ENCODE measurements at places on chromosomes 1 and 21. TPM values are rescaled to one million over a fixed set of nuclear protein-coding genes. Genes with fewer than 3 reads are reported as not detected.

The GJB3 gene
- total RNA-seq, result not detected

The COL16A1 gene
- total RNA-seq, result 52.2 TPM

The IL12RB2 gene
- not detected for total RNA-seq

The F13B gene
- not detected for total RNA-seq

The LAX1 gene
- total RNA-seq, result not detected

The RABGGTB gene
- total RNA-seq, result 70.8 TPM

The AMY2A gene
- total RNA-seq, result not detected

The GPR161 gene
- 69.3 TPM for total RNA-seq

The SCCPDH gene
- total RNA-seq, result 34.6 TPM

The FBXO2 gene
- total RNA-seq, result 22.2 TPM

The MSH4 gene
- total RNA-seq, result 0.20 TPM

The PRR9 gene
- not detected for total RNA-seq

The NPHS2 gene
- not detected for total RNA-seq

The PROK1 gene
- total RNA-seq, result not detected

The RHOU gene
- 79.7 TPM for total RNA-seq

The PGBD5 gene
- total RNA-seq, result 72.4 TPM

The SERTAD4 gene
- total RNA-seq, result 1.5 TPM

All from glutamatergic neuron (in vitro differentiated cells).